Activated CD4-positive, CD25-positive, alpha-beta regulatory T cell (primary cell): ENCODE measurements at places on chromosomes 11 and 22.

DNA sequence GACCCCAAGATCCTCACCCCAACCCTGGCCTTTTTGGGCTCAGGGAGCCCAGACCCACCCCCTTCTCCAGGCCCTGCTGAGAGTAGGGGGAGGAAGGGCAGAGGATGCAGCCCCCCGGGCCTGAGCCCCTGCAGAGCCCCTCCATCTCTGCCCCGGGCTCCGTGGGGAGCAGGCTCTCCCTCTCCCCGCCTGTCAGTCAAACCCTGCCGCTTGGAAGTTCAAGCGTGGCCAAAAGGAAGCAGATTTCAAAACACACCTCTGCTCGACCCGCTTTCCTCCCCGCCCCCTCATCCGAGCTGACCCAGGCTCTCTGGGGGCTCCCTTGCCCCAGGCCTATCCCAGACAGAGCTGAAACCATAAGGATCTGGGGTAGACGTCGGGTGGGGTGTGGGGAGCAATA lies 39.0 kb upstream of the CD82 start:
- DNase-seq = no peak

DNA sequence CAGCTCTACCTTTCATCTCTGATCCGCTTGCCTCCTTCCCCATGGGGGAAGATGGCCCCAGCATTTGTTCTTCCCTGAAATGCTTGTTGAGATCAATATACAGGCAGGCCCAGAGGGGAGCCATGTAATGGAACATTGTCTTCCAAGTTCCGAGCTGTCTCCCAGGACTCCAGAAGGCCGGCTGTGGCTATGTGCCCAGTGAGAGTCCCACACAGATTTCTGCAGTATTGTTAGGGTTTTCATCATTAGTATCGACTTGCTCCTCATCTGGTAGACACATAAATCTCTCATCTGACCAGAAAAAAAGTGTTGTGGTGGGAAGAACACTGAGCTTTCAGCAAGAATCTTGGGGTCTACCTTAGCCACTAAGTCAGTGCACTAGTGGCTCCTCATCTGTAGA lies 163.4 kb downstream of the TRIM29 start:
- DNase-seq = no peak

DNA sequence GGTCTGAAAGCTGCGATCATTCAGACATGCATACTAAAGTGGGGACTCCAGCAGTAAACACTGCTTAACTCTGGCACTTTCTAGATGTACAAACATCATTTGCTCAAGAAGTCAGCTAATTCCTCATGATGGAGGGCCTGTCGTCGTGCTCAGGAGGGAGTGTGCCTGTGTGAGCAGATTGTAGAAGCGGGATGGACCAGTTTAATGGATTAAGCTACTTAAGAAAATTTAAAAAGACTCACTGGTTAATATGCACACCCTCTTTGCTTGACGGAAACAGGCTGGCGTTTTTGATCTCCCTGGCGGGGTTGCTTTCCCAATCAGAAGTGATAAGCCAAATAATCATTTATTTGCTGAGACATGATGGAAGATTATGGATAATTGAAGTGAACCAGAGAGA lies 79.0 kb downstream of the LDLRAD3 start:
- no peak for DNase-seq

DNA sequence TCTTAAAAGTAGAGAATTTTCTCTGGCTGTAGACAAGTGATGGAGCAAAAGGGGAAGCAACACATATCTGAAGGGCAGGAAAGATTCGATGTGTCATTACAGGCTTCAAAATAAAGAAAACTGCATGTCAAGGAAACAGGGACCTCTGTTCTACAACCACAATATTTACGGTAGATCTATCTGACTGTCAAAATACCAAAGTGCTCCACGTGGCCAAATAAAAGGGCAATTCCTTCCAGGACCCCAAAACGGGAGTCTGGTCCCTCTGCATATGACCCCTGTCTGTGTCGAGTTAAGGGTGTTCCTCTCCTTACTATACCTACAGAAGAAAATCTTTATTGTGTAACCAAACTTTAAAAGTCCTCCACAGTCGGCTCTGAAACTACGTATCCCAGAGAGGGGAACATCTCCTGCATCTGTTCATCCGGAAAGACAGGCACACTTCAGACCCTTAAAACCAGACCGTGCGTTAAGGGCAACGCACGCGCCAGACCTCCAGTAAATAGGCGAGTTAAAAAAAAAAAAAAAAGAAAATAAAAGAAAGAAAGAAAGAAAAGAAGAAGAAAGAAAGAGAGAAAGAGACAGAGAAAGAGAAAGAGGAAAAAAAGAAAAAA lies 756 bp downstream of the CLNS1A start:
- DNase-seq = no peak
